ENCODE measurements at places on chromosomes 7 and 10. TPM values are rescaled to one million over a fixed set of nuclear protein-coding genes. Genes with fewer than 3 reads are reported as not detected.

Gene GPC2
- total RNA-seq, result 7.6 TPM

Gene SPDYE1
- total RNA-seq, result not detected

Gene C7orf57
- 0.44 TPM for total RNA-seq

Gene MICALL2
- total RNA-seq, result 4.2 TPM

Gene ITGA8
- total RNA-seq, result not detected

Gene ITPRID1
- total RNA-seq, result not detected

Gene CHST15
- 0.50 TPM for total RNA-seq

Gene GSTO1
- 201 TPM for total RNA-seq

Gene CYP2C8
- total RNA-seq, result not detected

Gene ZNF487
- 2.7 TPM for total RNA-seq

Gene NKX6-2
- total RNA-seq, result not detected

Gene TSPAN13
- 0.35 TPM for total RNA-seq

Gene OR13A1
- not detected for total RNA-seq

Gene CPA2
- not detected for total RNA-seq

Gene FAM25C
- not detected for total RNA-seq

- no peak for DNase-seq
These were observed 234.7 kb upstream of the TCERG1L start for GRCh38 chr10:131546086-131546810.

- DNase-seq, result no peak
These were observed 51.4 kb upstream of the ANLN start for GRCh38 chr7:36338256-36338655.

DNA sequence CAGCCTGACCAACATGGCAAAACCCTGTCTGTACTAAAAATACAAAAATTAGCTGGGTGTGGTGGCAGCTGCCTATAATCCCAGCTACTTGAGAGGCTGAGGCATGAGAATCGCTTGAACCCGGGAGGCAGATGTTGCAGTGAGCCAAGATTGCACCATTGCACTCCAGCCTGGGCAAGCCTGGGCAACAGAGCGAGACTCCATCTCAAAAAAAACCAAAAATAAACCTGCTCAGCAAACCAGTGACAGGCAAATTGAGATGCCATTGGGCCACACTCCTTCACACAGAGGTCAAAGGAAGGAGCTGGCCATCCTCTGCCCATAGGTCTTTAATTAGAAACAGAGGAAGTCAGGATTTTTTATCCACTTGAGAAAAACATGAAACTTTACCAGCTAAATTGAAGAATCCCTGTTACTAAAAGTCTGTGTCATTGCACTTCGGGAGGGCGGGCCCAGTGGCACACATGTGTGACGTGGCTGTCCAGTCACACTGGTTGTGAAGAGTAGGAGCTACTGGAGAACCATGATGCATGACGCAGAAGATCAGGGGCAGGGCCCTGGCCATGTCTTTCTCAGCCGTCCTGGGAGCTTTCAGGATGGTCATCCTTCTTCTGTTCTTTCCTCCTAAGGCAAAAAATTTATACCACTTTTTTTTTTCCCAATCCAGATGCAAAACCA lies 118.3 kb upstream of the ZNF438 start:
- no peak for DNase-seq

- DNase-seq, result no peak
These were observed 8.6 kb downstream of the TRIM56 start for GRCh38 chr7:101093906-101094305.

GRCh38 chr10:130729876-130730275 lies 581.6 kb downstream of the TCERG1L start:
- no peak for DNase-seq

- no peak for DNase-seq
These were observed 34.4 kb downstream of the AIFM2 start for GRCh38 chr10:70098271-70098670.

DNA sequence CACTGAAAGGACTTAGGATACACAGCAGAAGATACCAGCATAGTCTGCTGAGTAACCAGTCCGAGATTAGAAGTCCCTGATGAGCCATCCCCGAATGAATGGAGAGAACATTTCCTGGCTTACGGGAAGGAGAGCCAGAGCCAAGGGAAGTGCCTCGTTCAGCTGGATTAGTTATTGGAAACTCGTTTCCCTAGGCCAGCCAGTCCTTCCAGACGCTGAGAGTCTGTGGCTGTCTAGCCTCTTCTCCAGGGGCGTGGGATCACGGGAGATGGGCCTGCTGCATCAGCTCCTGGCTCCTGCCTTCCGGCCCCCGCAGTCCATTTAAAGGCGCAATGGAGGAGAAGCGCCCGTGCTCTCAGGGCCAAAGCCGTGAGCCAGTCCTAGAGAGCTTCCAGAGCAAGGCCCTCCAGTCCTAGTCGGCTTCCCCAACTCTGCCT lies 712.8 kb downstream of the PARD3 start:
- no peak for DNase-seq

- DNase-seq, result no peak
These were observed 49.7 kb downstream of the SLK start for GRCh38 chr10:104016661-104017060.

DNA sequence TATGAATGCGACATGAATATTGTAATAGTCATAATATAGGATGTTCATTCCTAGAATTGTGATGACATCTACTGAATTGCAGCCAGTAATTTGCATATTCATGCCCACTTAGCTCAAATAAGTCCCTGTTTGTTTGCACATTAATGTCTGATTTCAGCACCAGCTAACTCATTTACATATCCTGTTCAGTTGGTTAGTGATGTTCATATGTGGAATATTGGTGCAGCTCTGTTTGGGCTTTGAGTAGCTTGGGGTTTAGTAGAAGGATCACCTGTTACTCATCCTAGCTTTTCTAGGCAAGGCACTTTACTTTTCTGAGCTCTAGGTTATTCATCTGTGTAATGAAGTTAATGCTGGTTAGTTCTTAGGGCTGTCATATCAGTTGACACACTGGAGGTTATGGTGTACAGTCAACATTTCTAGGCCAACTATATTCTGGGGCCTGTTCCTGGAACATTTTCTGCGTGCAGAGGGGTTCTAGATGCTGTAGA lies 238.4 kb downstream of the EXOC4 start:
- DNase-seq, result no peak

DNA sequence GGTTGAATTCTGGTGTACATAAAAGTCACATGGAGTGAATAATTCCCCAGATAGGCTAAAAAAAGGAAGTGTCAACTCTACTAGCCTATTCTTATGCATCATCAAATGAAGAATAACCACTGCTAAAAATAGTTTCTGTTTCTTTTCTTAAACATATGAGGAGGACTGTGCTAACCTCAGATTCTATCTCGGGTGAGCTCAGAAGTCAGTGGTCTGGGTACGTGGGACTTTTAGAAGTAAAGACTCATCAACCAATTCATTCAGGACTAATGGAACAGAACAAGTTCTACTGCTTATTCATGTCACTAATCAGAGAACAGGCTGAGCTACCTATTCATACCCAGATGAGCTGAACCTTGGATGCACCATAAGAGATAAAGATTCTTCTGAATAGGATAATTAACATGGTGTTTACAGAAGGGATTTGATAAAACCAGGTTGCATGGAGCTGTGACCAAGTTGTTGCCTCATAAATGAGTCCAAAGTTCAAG lies 9.5 kb upstream of the ASAH2 start:
- no peak for DNase-seq

DNA sequence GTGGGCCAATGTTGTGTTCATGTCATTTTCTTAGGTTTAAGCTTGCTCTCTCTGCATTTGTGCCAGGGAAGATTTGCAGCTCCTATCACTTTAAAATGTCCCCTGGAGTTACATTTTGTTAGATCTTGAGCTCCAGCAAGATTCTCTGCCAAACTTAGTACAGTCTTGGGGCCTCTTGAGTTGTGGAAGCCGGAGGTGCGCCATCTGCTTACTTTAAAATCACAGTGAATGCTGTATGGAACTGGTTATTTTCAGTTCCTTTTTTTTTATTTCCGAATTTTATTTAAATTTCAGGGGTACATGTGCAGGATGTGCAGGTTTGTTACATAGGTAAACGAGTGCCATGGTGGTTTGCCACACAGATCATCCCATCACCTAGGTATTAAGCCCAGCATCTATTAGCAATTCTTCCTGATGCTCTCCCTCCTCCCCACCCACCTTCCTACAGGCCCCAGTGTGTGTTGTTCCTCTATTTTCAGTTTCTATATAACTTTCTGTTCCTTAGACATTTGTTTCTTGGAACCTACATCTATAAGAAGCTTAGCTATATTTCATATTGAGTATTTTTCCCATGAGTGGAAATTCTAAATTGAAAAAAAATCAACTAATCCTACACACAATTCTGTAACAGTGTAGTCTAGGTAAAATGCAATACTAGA lies 114.4 kb upstream of the CREB5 start:
- DNase-seq, result no peak

DNA sequence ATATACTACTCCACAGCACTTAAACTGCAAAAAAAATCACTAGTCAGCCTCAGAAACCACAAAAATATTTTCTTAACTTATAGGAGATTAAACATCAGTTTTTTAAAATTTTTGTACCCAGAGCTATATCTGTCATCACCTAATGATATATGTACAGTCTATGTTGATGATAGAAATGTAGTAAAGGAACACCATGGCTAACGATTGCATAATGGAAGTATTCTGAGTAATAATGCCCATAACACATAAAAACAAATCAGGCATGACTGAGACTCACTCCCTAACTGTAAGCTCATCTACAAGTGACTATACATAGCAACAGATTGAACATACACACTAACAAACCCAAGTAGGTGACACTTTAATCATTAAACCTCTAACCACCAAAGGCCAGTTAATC lies 51.3 kb downstream of the TSPAN12 start:
- DNase-seq, result no peak

DNA sequence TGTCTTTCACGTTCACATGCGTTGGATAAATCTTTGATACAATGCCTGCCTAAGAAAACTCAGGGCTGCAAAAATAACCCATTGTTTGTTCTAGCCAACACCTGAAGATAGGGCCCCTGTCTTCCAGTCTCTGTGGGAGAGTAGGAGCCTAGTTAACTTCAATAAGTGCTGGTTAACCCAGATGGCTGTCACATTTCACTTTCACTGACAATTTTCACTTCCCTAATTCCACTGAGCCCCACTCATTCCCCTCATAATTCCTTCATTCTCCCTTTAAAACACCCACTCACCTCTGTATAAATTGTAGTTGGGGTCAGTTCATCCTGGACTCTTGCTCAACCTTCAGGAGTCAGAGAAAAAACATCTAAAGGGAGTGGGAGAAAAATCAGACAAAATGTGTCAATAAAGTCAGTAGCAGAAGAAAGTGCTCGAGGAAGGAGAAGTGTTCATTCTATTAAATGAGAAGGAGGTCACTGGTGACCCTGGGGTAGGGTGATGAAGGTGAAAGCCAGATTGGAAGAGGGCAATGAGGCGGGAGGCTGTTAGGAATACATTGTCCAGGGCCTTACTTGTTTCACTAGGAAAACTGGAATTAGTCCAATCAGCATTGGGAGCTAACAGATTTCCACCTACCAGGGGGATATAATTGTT lies 51.2 kb upstream of the ABI1 start:
- no peak for DNase-seq

DNA sequence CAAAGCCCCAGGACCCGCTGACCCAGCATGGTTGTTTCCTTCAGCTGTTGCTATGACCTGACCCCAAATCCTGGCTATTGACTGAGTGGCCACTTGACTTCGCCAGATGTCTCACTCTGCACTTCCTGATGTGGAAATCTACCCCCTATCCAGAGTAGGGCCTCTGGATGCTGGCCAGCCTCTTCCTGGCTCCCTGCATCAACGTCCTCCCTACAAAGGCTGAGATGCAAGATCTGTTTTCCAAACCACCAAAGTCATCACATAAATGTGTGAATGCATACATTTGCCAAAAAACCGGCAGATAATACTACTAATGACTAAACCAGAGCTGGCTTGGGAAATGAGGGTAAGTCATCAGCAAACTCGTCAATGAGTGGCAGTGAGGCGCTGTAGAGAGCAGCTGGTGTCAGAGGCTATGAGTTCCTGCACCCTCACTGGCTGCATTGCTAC lies 70.4 kb downstream of the PYROXD2 start:
- no peak for DNase-seq

DNA sequence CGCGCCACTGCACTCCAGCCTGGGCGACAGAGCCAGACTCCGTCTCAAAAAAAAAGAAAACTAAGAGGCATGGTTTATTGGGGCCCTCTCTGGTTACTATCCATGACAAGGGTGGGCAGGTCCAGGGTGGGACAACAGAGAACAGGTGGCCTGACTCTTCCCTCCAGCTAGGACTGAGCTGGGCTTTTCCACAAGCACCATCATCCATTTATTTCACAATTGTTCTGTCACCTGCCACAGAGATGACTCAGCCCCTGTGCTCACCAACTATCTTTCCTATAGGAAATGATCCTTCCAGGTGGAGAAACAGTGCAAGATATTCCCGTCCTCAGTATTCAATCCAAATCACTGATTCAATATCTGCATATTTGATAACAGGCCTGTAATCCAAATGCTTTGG lies 44.9 kb upstream of the MYL10 start:
- no peak for DNase-seq

- no peak for DNase-seq
These were observed 466.2 kb downstream of the TYW1 start for GRCh38 chr7:67462781-67463191.

GRCh38 chr7:16528520-16528919 lies 1.9 kb downstream of the LRRC72 start:
- peak; percentile 16 for DNase-seq

DNA sequence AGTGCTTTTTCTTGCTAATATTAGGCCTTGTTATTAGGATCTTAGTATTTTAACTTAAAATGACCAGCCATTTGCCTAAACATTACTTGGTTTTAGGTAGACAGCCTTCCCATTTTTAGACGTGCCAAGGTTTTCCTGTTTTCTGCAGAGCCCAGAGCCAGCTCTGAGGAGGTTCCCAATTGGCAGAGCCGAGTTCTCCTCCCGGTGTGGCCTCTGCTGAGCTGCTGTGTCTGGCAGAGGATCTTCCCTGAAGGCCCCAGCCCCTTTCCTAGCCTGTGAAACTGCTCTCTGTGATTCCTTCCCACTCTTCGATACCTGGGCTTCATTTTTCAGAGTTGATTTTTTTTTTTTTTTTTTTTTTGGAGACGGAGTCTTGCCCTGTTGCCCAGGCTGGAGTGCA lies 91.4 kb downstream of the EEPD1 start:
- no peak for DNase-seq

DNA sequence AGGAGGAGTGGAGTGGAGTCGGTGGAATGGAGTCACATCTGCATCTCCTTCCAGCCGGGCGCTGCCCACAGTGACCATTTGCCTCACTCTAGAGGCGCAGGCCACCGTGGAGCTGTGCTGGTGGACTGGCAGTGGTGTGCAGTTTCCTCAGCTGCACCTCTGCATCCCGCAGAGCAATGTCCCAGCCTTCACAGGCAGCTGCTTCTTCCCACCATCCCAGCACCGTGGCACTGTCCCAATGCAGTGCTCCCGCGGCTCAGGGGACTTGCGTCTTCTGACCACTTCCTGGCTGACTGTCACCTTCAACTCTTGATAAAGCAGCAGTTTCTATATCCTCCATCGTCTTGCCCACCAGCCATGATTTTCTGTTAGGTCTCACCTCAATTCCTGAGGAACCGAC lies 90.3 kb upstream of the SFMBT2 start:
- no peak for DNase-seq

Data from activated naive CD4-positive, alpha-beta T cell treated with anti-CD3 and anti-CD28 coated beads for 36 hours (primary cell).